NCI-H187 treated with DMSO at 0.1 percent for 48 hours (cell line): ENCODE measurements at places on chromosomes 5 and 9.

- no peak for DNase-seq
Measured at GRCh38 chr5:174693697-174694385, 30.5 kb upstream of the MSX2 start.

- DNase-seq: no peak
Measured at GRCh38 chr9:29866556-29866955, 2293.3 kb upstream of the C9orf72 start.

GRCh38 chr5:54457094-54457862, 1.8 kb downstream of the HSPB3 start:
- DNase-seq: no peak

GRCh38 chr5:43699910-43700309, 96.9 kb downstream of the NNT start:
- DNase-seq: no peak

DNA sequence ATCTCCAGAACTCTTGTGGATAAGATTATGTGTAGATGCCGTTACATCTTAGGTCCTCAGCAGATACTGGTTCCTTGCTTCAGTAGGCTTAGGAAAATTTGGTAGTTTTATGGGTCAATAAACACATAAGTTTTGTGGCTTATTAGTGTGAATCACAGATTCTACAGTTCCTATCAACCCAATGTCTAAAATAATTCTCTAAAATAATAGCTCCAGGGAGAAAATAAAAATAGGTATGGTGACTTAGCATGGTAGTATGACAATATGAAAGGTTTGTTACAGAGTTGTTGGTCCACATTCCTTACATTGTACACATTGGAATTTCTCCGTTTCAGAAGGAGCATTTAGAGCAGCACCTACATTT, 91.7 kb downstream of the AOPEP start:
- DNase-seq: no peak

- peak; percentile 48 for DNase-seq
Measured at GRCh38 chr5:129767927-129768380, 20.1 kb downstream of the MINAR2 start.

DNA sequence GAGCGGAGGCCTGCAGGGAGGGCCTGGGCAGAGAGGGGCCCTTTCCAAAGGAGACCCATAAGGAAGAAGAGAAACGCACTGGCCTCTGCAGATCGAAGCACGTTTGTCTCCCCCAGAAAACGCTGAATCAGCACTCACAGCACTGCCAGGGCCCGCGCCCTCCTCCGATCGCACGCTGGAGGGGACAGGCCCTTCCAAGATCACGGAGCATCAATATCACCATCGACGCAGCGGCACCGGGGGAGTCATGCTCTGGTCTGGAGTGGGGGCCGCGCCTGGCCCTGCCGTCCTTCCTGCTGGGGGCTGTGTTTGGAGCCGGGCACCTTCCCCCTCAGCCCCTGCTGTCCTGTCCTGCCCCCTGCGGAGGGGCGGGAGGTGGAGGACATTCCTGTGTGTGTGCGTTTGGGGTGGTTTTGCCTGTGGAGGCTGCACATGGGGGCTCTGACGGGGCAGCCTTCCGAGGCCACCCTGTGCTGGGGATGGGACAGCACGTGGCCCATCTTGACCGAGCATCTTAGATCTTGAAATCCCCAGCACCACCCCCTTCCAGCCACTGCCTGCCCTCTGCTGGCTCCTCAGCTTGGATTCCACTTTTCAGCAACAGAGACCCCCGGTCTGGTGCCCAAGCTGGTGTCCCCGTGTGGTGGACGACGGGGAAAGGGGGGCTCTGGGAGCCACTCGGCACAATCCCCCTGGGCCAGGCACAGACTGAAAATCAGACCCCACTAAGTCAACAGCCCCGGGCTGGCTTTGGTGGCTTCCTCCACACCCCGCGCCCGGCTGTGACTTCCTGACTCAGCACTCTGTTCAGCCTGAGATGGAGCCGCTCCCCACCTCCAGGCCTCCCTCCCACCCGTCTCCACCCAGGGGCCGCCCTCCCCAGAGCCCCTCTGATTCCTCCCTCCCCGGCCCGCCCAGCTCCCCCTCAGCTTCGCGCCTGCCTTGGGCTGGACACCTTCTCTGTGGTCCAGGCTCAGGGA, 8.3 kb downstream of the TMEM250 start:
- DNase-seq: no peak

DNA sequence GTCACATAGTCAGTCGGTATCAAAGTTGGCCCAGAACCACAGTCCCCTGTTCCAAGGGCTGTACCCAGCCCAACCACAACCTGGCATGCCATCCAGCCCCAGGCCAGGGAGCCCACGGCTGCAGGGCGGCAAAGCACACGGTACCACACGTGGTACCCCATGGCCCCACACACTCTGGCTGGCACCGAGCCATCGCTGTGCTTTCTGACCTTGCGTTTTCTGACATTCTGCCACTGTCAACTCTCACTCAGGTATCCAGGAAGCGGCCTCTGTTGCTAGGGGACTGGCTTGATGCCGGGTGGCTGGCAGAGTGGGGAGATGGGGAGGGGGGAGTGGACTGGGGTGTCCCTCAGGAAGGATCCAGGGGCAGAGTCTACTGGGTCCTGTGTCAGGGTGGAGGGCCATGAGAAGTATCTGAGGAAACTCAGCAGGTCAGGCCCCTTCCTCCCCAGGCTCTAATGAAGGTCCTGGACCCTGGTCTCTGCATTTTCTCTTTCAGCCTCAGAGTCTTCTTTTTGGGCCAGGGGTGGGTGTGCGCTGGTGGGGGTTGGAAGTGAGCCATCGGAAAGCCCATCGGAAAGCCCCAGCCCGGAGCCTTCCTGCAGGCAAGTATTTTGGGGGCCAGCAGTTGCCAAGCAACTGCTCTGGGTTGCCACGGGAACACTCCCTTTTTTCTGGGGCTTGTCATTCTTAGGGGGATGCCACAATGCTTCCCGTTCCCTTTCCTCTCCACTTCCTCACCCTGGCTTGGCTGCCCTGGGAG, 21.0 kb upstream of the RALGDS start:
- DNase-seq: no peak

GRCh38 chr5:111392181-111392580, 120.2 kb downstream of the STARD4 start:
- no peak for DNase-seq

DNA sequence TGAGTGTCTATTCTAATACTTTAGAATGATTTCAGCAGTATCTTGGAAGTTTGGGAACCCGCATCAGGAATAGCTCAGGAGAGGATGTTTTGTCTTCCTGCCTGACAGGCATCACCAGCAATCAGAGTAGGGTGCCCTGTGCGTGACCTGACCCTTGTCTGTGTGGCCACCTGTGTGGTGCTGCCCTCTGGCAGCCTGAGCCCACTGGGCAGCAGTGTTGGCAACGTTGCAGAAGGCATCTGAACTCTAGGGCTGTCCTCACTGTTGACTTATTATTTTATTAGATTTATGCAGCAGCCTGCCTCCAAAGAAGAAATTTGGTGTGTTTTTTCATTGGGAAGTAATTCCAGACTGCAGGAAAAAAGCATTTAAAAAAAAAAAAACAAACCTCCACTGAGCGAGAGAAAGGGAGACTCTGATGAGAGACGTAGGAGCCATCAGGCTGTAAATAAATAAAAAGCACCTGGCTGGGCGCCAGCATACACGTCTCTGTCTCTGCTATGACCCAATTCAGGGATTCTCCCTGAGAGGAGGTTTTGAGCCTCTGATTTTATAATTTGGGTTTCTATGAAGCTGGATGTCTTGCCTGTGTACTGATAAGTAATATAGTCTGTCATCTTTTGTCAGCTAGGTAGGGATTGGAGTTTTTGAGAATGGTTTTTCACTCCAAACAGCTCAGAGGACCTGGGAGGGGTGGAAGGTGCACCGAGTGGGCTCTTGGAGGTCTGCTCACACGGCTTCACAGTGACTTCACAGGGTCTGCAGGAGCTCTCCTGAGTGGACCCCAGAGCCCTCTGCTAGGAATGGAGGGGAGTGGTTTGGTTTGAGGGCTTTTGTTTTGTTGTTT, 49.0 kb downstream of the FAM78A start:
- no peak for DNase-seq

GRCh38 chr5:150848271-150848670, 1.9 kb downstream of the IRGM start:
- no peak for DNase-seq

- no peak for DNase-seq
Measured at GRCh38 chr5:66561256-66561990, 34.8 kb upstream of the MAST4 start.

- DNase-seq: no peak
Measured at GRCh38 chr5:133252133-133252480, 200.3 kb downstream of the HSPA4 start.

GRCh38 chr5:53109056-53109442, 508 bp downstream of the MOCS2 start:
- DNase-seq: no peak

DNA sequence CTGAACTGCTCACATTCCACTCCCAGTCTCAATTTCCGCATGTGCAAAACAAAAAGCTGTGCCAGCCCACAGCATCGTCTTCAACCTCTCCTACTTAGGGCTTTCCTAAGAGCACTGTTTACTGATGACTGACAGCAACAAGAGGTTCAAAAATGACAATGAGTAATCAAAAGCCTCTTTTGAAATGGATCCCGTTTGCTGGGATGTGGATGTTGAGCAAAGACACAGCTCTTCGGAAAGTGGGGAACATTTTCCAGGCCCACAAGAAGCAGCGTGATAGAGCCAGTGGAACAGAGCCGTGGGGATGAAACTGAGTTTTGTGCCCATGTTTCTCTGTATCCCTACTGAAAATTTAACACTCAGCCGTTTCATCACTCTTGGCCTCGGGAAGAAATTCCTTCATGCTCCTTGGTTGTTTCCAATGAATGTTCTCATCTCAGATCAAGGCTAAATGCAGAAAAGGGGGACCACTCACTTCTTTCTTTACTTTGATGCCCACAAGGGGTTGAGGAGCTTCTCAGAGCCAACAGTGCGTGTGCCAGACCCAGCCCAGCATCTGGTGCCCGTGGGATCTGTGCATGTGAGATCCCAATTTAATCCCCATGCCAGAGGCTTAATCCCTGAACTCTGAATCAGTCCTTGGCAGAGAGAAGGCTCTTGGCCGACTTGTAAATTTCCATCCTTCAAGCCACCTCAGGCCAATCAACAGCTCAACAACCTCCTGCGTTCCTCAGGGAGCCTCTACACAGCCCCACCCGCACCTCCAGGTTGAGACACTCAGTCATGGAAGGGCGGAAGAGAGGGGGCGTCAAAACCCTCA, 230.2 kb upstream of the DAPK1 start:
- no peak for DNase-seq

- no peak for DNase-seq
Measured at GRCh38 chr5:17151686-17152085, 65.7 kb upstream of the BASP1 start.

- no peak for DNase-seq
Measured at GRCh38 chr5:139745800-139746690, 49.6 kb upstream of the PSD2 start.

DNA sequence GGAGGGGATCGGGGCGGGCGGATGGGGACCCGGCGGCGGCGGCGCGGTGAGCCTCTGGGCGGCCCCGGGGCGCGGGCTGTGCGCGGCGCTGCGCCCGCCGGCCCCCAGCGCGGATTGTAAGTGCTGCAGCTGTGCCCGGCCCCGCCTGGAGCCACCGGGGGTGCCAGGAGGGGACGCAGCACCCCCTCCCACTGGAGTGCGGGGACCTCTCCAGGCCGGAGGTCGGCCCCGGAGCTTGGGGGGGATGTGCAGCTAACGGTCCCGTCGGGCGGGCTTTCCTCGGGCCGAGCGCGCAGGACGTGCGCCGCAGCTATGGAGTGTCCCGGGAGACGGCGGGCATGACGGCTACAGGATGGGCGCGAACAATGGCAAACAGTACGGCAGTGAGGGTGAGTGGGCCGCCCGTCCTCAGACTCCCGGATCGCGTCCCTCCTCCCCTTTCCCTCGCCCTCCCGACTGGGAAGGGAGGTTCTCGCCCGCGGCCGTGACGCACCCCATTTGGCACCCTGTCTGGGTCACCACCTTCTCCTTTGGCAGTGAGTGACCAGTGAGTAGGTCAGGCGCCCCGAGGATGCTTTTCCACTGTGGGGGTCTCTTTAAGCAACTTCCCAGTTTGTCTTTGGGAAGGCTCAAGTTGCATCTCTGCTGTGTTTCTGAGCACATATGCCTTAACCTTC, 483 bp downstream of the FBXL7 start:
- DNase-seq: no peak

DNA sequence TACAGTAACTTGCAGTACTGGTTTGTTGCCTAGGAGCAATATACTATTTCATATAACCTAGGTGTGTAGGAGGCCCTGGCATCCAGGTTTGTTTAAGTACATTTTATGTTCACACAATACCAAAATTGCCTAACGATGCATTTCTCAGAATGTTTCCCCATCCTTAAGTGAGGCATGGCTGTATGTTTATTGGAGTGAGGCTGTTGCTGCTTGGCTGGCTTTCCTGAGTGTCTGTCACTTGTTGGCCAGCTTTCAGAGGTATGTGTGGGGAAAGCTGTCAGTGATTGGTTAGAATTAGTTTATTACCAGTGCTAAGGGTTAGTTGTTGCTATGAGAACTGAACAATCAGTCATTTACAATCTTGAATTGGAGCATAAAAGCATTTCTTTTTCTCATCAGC, 154.1 kb upstream of the CDH12 start:
- DNase-seq: no peak

- DNase-seq: no peak
Measured at GRCh38 chr5:10524376-10525123, 39.3 kb upstream of the ANKRD33B start.

GRCh38 chr9:134571946-134572917, 69.4 kb upstream of the COL5A1 start:
- DNase-seq: no peak

DNA sequence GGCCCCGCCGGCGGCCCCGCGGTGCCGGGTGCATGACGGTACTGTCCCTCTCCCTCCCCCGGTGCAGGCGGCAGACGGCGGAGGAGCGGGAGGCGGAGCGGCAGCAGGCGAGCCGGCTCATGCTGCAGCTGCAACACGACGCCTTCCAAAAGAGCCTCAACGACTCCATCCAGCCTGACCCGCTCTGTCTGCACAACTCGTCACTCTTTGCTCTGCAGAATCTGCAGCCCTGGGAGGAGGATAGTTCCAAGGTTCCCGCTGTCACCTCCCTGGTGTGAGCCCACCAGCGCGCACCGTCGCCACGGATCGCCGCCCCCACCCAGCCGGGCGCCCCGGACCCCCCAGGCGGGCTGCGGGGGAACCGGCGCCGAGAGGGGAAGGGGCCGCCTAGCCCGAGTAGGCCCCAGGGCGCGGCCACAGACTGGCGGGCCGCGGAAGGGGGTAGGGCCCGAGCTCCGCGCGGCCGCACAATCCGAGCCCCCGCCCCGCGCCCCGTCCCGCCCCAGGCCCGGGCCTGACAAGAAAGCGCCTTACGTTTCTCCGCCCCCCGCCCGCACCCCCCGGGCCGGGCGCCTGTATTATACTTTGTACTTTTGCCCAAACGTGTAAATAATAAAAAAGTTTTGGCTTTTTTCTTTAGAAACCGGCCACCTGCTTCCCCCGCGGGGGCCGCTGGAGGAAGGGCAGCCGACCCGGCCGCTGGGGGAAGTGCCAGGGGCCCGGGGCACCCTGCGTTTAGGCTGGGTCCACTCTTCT, 2.5 kb downstream of the TLX3 start:
- no peak for DNase-seq
